HL-60 (cell line): ENCODE measurements at places on chromosomes 13 and 19.

GRCh38 chr13:80823472-80823871 is 482.5 kb upstream of the SPRY2 start:
- DNase-seq: no peak

GRCh38 chr19:39083599-39083982 is 577 bp upstream of the ACP7 start:
- no peak for DNase-seq

DNA sequence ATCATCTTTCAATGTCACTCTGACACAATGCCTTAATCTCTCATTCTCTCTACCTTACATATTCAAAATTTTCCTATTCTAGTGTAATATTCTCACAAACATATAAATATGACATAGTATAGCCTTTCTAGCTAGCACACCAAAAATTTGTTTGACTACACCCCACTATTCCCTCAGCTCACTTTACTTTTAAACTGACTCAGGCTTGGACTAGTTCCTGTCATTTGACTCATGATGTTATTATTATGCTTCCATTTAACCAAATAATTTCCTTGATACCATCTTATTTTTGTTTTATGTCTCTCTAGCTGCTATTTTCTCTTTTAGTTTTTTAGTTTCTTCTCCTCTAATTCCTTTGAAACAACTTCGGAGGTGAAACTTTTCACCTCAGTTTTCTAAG is 1745.6 kb upstream of the PCDH20 start:
- DNase-seq: no peak

GRCh38 chr13:28425793-28426192 is 69.1 kb downstream of the FLT1 start:
- DNase-seq: no peak

DNA sequence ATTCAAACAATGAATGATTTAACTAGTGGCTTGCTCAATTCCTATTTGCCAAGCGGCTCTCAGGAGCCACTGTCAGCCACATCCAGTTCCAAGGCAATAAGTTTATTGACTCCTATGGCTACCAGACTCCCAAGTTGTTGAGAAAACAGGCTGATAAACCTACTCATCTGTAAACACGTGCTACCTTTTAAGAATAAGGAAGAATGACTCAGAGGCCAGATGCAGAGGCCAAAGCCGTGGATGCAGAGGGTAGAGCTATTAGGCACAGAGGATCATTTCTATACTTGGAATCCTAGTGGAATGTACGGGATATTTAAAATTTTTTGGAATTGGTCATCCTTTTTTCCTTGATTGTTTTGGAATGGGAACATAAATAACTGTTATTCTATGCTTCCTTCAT is 1921.1 kb downstream of the OLFM4 start:
- no peak for DNase-seq

DNA sequence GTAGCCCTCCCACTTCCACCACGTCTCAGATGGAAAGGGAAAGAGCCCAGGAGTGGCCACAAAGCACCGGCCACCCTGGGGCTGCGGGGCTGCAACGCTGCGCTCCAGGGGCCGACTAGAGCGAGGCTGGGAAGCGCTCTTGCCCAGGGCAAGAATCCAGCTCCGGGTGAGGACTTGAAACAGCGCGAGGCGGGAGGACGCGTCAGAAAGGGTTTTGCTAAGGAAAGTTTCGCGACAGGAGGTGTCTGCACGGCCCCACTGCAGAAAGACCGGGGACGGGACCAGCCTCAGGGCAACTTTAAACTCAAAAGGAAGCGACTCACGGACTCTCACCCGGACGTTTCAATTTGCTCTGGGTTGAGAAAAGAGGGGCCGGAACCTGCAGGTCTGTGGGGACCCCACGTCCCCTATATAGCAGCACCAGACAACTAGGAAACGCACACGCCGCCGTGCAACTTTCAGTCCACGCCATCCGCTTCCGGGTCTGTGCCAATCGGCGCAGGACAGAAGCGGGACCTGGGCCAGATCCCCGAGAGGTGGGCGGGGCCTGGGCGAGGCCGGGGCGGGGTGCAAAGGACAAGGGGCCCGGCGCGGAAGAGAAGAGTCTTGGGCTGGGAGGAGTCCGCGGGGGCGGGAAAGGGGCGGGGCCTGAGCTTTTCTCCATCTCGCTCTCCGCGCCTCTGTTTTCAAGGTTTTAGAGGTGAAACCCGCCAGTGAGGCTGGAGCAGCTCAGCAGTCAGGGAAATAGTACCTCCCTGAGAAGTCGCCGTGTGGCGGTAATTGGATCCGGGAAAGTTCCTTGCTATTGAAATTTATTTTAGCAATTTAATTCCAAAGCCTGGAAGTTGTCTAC is at the start of gene ZNF816:
TSS of gene ZNF816 (minus strand) at position 488 of the 853 bp plus-strand sequence. CDS start 6,792 bp downstream, outside the sequence.
- DNase-seq: peak; percentile 92

DNA sequence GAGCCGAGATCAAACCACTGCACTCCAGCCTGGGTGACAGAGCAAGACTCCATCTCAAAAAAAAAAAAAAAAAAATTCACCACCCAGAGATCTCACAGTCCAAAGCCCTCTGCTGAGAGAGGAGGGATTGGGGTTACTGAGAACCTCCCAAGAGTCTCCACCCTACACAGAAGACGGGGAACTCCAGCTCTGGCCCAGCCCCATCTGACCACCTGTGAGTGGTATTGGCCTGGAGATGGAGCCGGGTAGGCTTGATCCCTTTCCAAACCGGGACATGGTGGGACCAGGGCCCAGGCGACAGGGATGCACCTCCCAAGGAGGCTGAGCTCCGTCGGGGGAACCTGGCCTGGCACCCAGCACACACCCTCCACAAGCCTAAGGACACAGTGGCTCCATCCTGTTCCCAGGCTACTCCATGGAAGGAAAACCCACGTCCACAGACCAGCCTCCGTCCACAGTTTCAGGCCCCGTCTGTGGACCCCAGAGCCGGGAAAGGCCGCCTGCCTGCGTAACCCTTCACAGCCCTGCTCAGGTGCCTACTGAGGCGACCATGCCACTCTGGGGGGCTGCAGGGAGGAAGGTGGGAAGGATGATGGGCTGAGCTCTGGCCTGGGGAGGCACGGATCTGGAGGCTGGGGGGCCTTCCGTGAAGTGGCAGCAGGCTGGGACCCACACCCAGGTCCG is 1.8 kb downstream of the TMEM259 start:
- no peak for DNase-seq

DNA sequence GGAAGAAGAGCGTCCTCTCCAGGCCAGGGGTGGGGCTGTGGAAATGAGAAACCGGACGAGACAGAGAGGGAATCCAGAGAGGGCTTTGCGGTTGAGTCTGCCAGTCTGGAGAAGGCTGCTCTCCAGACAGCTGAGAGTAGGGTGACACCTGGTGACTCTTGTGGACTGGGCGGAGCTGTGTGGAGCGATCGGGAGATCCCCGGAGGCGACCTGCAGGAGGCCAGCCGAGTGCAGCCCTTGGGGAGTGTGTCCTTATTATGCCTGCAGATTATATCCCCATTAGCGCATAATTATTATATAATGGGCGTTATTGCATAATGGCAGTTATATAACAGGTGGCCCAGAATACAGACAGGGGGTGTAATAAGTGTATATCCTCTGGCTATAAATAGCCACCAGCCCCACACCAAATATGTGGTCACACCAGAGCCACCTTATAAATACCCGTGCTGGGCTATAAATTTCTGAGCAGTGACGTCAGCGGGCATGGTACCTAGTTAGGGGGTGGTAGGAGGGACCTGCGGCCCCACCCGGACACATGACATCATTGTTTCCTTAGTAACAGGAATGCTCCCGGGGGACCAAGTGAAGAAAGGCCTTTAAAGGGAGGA is 41.2 kb downstream of the NFIX start:
- DNase-seq: no peak

GRCh38 chr19:5805462-5806132 is 730 bp downstream of the NRTN start:
- peak; percentile 50 for DNase-seq

DNA sequence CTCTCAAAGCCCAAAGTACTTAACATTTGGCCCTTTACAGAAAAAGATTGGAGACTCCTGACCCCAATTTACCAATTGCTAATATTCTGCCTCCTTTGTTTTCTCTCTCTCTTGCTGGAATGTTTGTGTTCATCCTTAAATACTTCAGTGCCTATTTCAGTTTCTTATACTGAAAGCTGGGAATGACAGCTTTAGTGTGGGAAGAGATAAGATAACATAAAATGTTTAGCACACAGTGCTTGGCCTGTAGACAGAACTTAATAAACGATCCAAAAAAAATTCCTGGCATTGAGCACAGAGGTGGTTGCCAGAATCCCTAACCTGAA is 3.0 kb upstream of the PLEKHF1 start:
- no peak for DNase-seq

- DNase-seq: no peak
Observed at GRCh38 chr19:34228347-34228746, 26.0 kb upstream of the GARRE1 start.

GRCh38 chr13:90375851-90376250 is 971.6 kb upstream of the MIR17HG start:
- DNase-seq: no peak

DNA sequence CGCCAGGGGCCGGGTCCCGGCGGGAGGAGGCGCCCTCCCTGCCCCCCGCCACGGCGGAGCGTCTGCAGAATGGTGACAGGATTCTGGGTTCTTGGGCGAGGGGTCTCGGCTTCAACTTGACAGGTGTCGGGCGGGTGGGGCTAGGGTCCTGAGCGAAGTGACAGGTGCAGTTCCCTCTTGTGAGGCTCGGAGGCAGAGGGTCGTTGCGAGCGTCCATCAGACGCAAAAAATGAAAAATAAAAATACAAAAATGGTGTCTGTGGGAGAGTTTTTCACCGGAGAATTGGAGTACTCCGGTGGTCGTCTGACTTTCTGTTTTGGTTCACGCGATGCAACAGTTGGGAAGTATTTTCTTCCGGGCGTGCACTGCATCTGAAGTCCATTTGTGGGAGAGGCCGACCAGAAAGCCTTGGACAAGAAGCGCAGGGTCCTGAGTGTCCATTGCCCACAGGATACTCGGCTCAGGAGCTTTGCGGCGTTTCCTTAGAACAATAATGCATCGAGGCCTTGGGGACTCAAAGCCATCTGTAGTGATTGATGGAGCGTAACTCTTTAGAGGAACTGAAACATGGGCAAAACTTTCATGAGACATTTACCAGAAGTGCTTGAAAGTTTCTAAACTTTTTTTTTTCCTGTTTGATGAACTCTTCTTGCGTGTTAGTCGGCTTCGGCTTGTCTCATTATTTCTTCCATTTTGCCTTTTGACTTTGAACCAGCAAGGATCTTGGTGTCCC is 759 bp downstream of the RB1 start:
- DNase-seq: no peak

GRCh38 chr13:109790086-109790485 is 3.7 kb upstream of the IRS2 start:
- peak; percentile 46 for DNase-seq

DNA sequence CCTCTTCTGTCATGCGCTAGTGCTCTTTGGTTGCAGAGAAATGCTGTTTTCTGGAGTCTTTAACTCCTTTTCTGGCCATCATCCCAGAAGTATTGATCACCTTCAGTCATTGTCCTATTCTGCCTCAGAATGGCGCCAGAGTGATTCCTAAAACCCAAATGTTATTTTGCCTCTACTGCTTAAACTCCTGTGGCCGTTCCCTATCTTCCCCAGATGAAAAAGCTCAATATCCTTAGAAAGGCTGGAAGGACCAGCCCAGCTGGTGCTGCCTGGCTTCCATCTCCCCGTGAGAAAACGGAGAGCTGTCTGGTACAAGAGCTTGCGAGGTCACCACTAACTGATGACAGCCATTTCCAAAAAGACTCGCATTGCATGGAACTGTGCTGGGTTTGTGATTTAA is 179.1 kb downstream of the RBM26 start:
- DNase-seq: no peak

GRCh38 chr13:33015791-33016323 is 366 bp upstream of the KL start:
- no peak for DNase-seq

DNA sequence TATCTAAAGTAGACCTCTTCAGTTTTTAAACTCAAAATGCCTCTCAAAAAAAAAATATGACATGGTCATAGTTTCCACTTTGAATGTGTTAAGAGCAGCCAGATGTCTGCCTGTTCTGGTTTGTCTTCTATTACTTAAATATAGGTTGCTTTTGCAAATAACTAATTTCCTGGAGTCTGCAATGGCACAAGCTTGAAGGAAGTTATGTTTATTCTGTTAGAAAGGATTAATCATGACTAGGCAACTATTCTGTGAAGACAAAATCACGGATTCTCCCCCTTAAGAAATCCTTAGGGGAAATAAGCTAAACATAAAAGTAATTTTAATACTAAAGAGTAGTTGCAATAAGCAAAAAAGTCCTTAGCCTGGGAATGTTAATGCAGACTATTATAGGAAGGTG is 26.3 kb downstream of the SKA3 start:
- DNase-seq: no peak

GRCh38 chr19:54035215-54036178 is 28.2 kb downstream of the VSTM1 start:
- DNase-seq: no peak

- no peak for DNase-seq
Observed at GRCh38 chr13:42484386-42484785, 89.6 kb upstream of the TNFSF11 start.

- peak; percentile 11 for DNase-seq
Observed at GRCh38 chr19:17807731-17808316, 12.9 kb downstream of the B3GNT3 start.

DNA sequence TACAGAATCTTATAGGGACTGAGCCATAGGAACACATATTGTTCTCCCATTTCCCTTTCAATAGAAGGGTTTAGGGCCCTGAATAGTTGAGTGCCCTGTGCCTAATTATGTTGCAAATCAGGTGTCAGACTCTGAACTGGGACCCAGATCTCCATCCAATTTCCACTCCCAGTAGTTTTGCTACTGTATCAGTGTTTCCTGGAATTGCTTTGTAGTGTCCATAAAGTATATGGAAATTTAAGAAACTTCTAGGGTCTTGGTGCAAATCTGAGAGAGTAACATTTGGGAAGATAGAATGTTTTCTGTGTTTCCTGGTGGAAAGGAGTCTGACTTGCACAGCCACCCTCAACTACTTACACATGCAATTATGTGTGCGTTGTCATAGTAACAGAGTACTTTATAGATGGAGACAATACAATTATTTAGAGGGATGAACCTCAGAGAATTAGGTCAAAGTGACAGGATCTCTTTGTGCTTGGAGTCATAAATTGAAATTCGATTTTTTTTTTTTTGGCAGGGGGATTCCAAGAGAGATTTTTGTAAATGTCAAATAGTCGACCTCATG is 646 bp upstream of the SLC10A2 start:
- no peak for DNase-seq

DNA sequence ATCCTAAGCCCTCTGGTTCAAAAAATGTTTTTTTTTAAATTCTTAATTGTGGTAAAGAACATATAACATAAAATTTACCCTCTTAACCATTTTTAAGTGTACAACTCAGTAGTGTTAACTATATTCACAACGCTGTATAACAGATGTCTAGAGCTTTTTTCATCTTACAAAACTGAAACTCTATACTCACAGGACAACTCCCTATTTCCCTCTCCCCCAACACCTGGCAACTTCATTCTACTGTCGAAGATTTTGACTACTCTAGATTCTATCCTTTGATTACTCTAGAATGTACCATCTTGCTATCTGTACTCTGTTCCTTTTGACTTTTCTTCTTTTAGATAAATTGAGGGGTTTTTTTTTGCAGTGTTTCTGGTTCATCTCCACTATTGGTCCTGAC is 200.4 kb downstream of the KLF12 start:
- no peak for DNase-seq
